ENCODE measurements at places on chromosomes 3 and 15.

- DNase-seq, result no peak
Observed at GRCh38 chr3:190972840-190973270, 110.4 kb upstream of the GMNC start.

- DNase-seq, result no peak
Observed at GRCh38 chr3:133478624-133479023, 78.8 kb downstream of the BFSP2 start.

GRCh38 chr3:169627789-169628188, 35.7 kb downstream of the MECOM start:
- DNase-seq, result no peak

DNA sequence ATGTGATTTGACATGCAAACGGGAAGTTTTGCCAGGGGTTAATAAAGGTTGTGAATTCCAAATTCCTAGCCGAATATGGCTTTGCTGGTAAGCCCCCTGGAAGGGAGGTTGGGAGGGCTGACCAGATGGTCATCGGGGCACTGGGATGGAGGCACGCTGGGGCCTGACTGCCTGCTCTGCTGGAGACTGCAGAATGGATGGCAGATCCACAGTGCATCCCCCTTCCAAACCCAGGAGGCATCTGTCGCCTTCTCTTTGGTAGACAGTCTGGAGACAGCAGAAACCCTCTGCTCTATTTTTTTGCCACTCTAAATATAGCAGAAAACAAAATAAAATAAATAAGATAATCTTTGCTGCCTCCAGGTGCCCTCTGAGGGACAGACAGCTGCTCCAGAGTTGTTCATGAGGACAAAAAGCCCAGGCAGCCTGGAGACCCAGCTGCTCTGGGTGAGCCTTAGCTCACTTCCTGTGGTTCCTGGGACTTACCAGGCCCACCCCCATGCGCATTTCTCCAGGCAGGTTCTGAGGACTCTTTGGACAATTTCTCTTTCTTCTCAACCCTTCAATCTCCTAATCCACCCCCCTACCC, 6.1 kb upstream of the SPTBN5 start:
- DNase-seq, result peak; percentile 82

- no peak for DNase-seq
Observed at GRCh38 chr3:42061025-42061712, 30.0 kb upstream of the TRAK1 start.

- DNase-seq, result no peak
Observed at GRCh38 chr15:93372865-93373223, 283.8 kb upstream of the RGMA start.

DNA sequence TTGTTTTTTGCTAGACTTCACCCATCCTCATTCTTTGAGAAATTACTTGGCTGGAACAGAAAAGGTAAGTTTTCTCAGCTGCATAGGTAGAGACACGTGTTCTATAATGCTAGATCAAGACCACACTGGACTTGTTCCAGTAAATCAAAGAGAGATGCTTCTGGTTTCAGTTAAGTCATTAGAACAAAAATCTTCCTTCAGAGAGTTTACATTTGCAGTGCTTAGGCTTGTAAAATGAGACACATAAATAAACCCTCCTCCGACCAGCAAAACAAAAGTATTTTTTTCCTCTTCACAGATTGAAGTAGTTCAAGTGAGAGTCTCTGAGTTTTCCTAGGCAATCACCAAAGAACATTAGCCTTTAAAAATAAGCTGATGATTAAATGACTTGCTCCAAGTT, 87.3 kb upstream of the PROK2 start:
- DNase-seq, result no peak

DNA sequence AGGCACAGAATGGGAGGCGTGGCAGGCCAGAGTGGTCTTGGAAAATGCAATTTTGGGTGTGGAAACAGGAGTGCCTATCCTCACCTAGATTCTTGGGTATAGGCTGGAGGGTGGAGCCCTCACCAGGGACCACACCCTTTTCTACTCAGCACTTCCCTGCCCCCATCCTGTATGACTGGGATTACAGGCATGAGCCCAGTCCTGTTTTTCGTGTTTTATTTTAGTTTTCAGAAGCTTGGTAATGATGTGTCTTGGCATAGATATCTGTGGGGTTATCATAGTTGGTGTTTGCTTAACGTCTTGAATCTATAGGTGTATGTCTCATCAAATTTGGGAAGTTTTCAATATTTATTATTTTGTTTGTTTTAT, 248.7 kb upstream of the CBLB start:
- no peak for DNase-seq

DNA sequence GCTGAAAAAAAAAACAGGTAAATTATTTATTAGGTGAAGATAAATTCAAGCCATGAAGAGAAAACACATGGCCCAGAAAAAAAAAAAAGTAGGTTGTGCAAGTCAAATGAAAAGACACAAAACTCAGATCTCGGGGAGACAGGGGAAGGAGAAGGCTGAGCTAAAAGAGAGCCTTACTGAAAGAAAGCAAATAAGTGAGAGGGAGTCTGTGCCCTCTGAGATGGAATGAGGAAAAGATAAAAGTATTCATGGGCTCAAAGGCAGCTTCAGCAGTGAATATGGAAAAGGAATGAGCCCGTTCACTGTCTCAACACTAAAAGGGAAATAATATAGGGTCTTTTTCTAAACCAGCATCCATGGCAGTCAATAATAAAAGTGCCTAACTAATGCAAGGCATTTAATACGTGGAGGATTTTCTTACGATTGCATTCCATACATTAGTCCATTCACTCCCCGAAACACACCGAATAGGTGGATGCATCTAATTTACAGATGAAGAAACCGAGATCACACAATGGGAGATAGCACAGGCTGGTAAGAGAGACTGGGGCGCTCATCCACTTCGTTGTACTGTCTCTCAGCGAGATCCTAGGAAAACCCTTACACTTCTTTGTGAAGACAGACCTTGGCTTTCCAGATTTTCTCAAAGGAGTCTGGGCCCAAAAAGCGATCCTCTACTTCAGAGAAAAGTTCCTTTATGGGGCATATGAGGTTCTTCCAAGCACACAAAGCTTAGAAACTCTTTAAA, 1.1 kb downstream of the TFDP2 start:
- DNase-seq, result no peak

DNA sequence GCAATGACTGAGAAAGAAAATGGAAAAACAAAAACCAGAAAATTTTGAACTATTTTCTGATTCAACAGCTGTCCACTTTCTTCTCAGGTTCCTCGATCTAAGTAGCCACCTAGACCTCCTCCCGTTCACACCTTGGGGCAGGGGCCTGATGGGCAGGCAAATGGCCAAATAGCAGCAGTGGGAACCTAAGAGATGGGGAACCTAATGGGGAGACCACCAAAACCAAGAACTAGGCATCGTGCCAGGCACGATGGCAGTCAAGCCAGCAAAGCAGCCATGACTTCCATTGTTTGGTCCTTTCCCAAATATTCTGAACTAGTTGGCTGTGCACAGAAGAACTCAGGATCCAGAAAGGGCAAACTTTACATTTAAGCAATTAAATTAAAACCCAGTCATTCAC, 57.1 kb downstream of the CAPN7 start:
- DNase-seq, result no peak

- DNase-seq, result peak; percentile 98
Observed at GRCh38 chr3:142850395-142851023, 38.4 kb downstream of the PCOLCE2 start.

GRCh38 chr3:71441925-71442651, 141.4 kb downstream of the FOXP1 start:
- DNase-seq, result no peak

DNA sequence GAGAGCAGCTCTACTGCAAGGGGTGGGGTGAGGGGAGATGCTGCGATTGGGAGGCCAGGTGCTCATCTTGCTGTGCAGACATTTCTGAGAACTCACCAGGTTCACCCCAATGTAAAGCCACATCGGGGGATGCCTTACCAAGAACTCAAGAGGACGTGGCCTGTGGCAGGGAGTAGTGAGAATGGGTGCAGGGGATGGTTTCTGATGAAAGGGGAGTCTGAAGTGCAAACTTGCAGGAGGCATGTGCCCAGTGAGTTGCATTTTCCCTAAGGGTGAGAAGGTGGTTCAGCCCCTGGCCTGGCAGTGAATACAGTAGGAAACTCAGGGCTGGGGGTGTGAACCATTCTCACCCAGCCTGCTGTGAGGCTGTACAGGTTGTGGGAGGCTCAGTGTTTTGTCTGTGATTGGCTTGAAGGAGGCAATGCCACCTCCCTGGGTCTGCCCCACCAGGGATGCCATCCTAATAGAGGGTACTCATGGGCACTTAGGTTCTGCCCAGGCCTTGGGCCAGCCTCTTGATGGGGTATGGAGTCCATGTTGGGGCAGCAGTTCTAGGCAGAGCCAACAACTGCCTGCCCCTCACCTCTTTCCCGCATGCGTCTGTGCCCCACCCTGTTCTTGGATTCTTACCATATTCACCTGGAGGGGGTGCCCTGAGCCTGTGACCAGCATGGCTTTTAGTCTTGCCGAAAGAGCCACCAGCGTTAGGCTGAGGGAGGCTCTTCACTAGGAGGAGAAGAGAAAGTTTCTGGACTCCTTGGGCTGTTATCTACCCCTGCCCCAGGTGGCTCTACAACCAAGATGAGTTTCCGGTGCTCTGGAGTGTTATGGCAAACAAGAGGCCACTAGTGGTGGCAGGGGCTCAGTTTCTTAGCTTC, 4.5 kb downstream of the HEMK1 start:
- DNase-seq, result no peak

DNA sequence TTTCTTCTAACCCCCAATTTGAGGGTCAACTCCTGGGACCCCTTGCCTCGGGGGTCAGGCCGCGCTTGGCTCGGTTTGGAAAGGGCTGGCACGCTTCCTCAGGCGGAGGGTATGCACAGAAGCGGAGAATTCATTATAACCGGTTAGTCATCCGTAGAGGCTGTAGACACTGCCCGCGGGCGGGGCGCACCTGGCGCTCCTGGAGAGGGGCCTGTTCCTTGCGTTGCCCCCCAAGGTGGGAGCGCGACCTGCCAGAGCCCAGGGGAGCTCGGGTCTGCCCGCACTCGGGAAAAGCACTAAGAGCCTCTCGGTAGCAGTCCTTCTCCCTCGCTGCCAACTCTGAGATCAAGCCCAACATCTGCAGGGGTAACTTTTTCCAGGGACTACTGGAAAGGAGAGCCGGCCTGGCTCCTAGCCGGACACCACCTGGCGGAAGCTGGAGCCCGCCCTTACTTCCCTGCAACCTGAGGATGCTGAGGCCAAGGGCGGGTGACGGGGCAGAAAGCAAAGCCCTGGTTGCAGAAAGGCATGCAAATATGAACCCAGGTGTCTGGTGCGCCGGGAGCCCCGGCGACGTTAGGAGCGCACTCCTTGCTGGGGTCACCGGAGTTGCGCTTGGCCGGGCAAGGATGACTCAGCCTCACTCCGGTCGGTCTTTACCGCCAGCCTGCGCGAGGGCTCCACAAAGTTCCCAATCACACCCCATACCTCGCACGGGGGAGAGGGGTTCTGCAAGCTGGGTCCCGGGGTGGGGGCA, 1.5 kb upstream of the CACNA2D3 start:
- no peak for DNase-seq

DNA sequence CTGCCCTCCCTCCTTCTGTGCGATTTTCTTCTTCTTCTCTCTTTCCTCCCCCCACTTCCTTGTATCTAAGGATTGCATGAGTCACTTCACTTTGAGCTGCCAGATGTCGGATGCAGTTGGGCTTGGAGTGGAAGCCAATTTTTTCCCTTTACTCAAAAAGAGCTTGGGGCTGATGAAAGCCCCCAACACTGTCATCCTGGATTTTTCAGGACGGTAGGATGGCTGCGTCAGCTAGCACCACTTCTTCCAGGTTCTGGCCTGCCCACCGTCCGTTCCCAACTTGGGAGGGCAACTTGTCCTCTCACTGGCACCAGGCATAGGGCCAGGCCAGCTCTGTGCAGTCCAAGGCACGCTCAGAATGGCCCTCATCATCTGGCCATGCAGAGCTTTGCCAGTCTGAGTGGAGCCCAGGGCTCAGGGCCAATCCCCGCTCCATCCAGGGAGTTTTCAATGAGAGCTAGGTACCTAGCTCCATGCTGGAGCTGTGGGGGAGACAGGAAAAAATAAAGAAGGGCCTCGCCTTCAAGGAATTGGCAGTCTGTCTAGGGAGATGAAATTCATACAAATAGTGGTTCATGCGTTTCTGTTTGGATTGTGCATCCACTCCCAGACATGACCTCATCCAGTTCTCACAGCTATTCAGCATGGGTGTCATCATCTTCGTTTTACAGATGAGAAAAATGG, 47.7 kb upstream of the INSYN1 start:
- peak; percentile 47 for DNase-seq

- no peak for DNase-seq
Observed at GRCh38 chr3:141412936-141413354, 44.6 kb downstream of the ZBTB38 start.
